ENCODE measurements at places on chromosomes 7 and 10.
A peak's percentile ranks its signal among the peaks of the same experiment; 100 is the strongest.

- no peak for DNase-seq
Observed at GRCh38 chr10:129417870-129418269, 49.2 kb upstream of the MGMT start.

GRCh38 chr10:99521765-99522469 is 10.8 kb upstream of the NKX2-3 start:
- no peak for DNase-seq

DNA sequence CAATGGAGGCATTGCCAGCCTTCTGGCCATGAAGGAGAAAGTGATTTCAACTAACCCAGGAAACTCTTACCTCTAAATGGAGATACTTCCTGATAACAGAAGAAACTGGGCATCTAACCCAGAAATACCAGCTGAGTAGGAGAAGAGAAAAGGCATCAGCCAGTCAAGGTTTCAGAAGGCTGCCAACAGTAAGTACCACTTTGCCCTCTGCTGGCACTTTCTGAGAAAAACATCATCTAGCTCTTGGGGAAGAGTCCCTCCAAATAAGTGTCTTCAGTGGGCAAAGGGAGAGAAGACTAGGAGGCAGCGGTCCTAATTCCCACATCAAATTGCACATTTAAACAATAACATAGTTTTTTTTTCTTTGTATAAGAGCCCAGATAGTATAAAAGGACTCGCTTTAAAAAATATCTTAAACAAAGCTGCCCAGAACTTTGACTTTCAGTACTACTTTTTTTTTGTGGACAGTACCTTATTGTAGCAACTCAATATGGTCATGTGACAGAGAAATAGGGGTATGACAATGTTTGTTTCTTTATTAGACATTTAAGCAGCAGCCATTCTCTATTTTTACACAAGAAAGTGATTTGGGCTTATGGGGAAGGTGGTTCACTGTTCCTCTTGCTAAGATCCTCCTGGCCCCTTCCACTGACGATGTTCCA is 157.3 kb downstream of the CTTNBP2 start:
- DNase-seq: peak; percentile 81

GRCh38 chr7:2120841-2121830 is 111.6 kb downstream of the MAD1L1 start:
- DNase-seq: no peak

DNA sequence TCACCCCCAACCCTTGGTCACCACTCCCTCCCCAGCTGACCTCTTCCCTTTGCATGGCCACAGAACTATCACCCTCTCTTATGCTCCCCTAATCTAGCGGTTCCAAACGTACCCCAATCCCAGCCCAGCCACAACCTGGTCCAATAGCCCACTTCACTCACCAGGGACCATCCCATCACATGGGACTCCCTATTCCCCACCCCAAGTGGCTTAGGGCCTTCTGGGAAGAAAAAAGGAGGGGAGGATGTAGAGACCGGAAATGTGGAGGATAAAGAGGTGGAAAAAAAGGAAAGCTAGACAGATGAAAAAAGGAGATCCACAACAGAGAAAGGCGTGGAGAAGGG is 30.3 kb upstream of the PAX2 start:
- no peak for DNase-seq

GRCh38 chr7:50959991-50960390 is 177.3 kb upstream of the GRB10 start:
- no peak for DNase-seq

GRCh38 chr10:36621346-36621745 is 504.1 kb upstream of the ANKRD30A start:
- no peak for DNase-seq

- DNase-seq: no peak
Observed at GRCh38 chr10:113127901-113128283, 177.8 kb downstream of the TCF7L2 start.

- DNase-seq: peak; percentile 29
Observed at GRCh38 chr10:10869592-10869991, 148.1 kb upstream of the CELF2 start.

DNA sequence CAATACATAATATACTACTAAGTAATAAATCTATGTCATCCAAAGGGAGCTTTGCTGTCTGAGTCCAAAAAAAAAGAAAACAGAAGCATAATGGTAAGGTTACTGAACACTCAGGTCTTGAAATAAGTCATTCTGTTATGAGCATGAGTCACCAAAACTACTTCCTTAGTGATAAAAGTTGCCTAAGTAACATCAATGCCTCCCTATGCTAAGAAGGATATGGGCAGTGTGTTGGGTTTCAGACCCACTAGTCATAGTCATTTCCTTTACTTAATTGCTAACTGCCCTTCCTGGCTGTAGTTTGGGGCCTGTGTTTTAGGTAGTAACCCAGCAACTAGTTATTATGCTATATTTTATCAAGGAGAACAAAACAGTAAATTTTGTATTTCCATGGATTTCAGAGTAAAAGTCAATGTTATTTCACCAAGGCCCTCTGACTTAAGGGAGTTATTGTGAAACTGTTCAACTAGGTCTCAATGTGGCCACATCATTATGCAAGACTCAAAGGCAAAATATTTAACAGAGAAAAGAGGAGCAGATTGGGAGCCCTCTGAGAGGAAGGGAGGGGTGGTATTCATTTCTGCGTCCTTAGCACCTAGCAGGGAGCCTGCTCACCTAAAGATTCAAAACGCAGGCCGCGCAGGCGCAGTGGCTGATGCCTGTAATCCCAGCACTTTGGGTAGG is 11.7 kb upstream of the VIM start:
- peak; percentile 74 for DNase-seq

DNA sequence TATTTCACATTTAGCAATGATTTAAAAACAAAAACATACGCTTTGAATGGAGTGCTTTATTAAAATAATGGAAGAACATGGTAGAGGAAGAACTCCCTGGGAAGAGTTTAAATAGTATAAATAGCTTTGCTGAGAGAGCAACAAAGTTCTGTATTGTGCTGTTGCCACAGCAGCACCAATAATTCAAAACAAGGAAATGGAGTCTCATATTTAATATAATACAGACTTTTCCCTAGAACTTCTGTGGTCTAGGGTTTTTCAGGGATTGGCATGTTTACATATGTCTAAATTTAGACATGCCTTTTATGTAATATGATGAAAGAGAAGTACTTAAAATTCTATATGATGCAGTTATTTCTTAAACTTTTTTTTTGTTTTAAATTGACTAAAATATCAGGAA is 217.2 kb upstream of the HDAC9 start:
- DNase-seq: no peak

- DNase-seq: no peak
Observed at GRCh38 chr7:102873470-102874165, 39.2 kb upstream of the LRRC17 start.

DNA sequence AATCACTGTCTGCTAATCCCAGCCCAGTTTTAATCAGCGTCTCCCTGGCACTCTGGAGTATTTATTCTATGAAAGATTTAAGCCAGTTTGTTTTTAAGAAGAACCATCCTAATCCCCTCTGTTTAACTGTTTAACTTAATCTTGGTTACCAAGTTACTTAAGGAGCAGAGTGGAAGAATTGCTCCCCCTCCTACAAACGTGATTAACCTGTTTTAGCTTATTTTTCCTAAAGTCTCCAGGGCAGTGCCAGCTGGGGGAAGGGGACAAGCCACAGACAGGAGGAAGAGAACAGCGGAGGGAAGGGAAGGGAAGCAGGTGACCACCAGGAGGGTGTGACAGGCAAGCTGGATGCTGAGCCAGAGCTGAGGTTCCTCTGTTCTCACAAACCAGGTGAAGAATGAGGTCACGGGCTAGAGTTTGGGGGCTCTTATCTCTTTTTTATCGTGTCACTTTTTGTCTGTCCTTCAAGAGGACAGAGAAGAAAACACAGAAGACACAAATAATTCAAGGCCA is 1.7 kb downstream of the SLC13A4 start:
- no peak for DNase-seq

- DNase-seq: no peak
Observed at GRCh38 chr7:151437159-151437553, 2.8 kb downstream of the CRYGN start.

DNA sequence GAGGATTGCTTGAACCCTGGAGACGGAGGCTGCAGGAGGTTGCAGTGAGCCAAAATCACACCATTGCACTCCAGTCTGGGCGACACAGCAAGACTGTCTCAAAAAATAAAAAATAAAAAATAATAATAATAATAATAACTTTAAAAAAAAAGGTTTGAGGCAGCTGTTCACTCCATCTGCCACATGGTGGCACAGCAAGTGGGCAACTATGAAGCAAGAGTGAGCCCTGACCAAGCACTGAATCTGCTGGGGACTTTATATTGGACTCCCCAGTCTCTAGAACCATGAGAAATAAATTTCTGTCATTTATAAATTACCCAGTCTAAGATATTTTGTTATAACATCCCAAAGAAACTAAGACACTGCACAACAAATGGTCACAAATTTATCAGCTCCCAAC is 14.6 kb upstream of the BRI3 start:
- no peak for DNase-seq

DNA sequence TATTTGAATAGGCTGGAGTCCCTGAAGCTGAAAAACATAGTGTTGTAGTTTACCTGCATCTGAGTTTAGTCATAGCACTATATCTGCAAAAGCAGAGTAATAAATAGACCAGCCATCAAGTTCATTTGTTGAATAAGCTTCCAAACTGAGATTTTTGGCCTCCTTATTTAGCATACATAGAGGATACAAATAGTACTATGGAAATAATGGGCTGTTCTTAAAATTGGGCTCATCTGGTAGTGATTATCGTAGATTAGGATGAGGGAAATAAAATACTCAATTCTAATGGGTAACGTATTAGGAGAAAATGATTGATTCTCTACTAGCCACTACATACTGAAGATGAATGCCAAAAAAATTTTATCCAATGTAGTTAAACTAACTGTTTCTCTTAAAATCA is 41.4 kb upstream of the TMEM196 start:
- no peak for DNase-seq

- DNase-seq: no peak
Observed at GRCh38 chr7:39645482-39646407, 22.4 kb downstream of the RALA start.

GRCh38 chr10:131396121-131397050 is 84.9 kb upstream of the TCERG1L start:
- DNase-seq: peak; percentile 45

GRCh38 chr7:81791568-81792518 is 22.0 kb upstream of the HGF start:
- no peak for DNase-seq

- DNase-seq: no peak
Observed at GRCh38 chr10:32314588-32314987, 32.4 kb downstream of the EPC1 start.

GRCh38 chr10:84743483-84743882 is 415.1 kb downstream of the CCSER2 start:
- peak; percentile 28 for DNase-seq

DNA sequence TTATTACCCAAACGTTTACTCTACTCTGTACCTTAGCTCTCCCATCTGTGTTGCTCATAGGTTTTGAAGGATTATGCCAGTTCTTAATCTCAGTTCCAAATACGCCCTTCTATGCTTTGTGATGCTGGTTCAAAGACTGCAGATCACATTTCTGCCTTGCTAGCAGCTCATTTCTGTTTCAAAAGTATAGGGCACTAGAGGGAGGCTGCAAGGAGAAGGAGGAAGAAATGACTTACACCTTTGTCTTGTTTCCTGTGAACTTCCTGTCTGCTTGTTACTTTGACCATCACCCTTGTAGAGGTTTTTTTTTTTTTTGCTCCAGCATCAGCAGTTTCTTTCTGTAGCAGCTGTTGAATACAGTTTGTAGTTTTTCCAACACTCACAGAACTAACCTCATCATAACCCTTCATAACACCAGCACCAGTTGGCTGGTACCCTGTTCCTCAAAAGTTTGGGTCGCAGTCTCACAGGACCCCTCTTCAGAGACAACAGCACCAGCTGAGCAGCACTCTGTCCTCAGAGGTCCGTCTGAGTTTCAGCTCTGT is 16.5 kb downstream of the SLK start:
- peak; percentile 5 for DNase-seq

DNA sequence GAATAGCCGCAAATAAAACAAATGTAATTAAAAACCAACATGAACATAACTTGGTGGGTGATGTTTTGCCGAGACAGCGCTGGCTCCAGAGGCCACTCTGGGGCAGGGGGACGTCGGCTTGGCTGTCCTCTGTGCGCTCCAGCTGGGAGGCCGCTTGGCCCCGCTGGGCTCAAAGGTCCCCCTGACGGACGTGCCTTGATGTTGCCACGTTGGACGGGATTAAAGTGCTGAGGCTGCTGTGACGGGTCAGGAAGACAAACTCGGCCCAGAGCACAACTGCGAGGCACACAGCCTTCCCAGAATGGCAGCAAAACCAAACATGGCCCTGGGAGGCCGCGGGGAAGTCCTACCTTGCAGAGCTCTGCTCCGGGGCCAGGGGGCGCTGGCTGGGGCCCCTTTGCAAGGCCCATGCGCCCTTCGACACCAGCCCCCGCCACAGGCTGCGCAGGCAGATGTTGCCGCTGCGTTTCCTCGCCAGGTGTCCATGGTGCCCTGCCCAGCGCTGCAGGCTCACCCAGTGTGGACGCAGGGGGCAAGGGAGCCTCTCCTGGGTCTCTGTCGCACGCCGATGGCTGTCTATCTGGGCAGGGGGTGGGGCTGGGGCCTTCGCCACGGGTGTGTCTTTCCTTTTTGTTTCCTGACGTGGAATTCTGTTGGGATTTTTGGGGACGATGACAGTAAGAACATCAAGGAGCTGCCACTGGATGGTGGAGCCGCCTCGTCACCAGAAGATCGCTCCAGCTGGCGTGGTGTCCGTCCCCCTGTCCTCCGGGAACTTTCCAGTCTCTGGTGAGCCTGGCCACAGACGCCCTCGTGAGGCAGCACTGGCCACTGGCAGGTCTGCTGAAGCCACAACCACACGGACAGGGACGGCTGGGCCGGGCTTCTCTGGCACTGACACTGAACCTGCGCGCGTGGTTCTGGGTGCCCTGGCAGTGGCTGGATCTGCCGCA is 99.6 kb upstream of the DIP2C start:
- DNase-seq: peak; percentile 88

- no peak for DNase-seq
Observed at GRCh38 chr10:33333260-33334101, 986 bp downstream of the NRP1 start.

GRCh38 chr10:108465871-108466641 is 1301.5 kb upstream of the SORCS1 start:
- DNase-seq: peak; percentile 29

- DNase-seq: peak; percentile 50
Observed at GRCh38 chr7:112206991-112207592, 597 bp downstream of the ZNF277 start.

- DNase-seq: no peak
Observed at GRCh38 chr7:64102656-64103400, 57.6 kb downstream of the ZNF727 start.

GRCh38 chr10:124040451-124041188 is 52.8 kb downstream of the CHST15 start:
- DNase-seq: no peak

GRCh38 chr7:74290553-74290950 is 1.3 kb downstream of the CLIP2 start:
- DNase-seq: no peak

GRCh38 chr10:17375936-17376584 is 78.3 kb downstream of the ST8SIA6 start:
- peak; percentile 40 for DNase-seq
